ENCODE measurements at places on chromosomes 2 and 18.

DNA sequence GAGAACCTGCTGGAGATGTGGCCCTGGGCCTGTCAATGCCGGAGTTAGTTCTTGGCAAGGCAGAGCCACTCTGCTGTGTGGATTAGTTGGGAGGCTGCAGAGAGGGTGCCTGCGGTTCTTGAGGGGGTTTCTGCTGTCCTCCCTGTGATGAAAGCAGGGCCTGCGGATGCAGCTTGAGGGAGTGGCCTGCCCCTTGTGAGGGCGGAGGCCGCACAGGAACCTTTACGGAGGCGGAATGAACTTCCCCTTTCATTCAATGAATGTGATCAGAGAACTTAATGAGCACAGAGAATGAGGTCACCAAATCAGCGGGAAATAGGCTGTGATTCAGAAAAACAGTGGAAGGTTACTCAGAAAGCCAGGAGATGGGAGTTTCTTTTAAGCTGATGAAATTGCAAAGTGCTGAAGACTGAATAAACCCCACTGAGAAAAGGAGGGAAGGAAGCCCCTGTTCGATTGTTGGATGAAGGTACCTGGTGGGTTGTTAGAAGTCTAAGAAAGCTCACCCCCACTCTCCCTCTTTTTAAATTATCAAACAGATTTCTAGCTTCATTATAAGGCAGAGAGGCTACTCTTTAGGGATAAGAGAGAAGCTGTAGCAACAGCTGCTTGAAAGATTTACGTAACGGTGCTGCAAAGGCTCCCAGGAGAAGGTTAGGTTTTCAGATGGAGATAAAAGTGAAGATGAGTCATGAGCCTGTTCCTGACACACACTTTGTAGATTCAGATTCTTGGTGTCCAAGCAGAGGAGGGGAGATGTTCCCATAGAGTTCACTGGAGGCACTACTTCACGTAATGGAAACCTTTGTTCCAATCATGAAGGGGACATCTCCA, 47.4 kb downstream of the VWA3B start:
- peak; percentile 51 for DNase-seq

DNA sequence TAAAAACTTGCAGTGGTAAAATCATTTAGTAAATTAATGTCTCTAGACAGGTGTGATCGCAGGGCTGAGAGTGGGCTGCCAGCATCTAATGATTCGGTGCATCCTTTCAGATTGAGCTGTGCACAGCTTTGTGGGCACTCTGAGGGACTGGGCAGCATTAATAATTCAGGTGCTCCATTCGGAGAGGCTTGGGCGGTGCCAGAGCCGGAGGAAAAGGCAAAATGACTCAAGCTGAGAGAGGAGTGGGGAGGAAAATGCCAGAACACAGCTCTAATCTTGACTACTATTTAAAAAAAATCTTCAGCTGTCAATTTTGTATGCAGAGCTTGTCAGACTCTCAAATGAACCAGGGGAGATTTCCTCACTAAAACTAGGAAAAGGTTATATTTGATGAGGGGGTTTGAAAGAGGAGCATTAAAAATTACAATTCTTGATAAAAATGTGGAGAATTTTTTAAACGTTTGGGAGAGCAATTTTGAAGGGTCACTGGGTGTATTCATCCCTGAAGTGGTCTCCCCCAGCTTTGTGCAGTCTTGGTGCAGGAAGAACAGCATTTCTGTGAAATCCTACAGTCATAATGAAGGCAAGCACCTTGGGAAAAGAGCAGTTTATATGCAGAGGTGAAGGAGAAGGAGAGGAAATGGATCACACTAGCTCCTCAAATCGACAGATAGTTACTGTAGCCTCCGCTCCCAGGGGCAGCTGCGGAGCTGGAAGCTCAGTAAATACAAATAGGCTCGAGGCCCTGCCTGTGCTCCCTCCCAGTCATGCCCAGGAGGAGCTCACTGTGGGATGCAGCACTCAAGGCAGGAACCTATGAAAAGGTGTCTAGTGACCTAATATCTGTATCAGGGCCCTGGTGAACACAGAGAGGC, 535.4 kb upstream of the RAB6C start:
- no peak for DNase-seq

DNA sequence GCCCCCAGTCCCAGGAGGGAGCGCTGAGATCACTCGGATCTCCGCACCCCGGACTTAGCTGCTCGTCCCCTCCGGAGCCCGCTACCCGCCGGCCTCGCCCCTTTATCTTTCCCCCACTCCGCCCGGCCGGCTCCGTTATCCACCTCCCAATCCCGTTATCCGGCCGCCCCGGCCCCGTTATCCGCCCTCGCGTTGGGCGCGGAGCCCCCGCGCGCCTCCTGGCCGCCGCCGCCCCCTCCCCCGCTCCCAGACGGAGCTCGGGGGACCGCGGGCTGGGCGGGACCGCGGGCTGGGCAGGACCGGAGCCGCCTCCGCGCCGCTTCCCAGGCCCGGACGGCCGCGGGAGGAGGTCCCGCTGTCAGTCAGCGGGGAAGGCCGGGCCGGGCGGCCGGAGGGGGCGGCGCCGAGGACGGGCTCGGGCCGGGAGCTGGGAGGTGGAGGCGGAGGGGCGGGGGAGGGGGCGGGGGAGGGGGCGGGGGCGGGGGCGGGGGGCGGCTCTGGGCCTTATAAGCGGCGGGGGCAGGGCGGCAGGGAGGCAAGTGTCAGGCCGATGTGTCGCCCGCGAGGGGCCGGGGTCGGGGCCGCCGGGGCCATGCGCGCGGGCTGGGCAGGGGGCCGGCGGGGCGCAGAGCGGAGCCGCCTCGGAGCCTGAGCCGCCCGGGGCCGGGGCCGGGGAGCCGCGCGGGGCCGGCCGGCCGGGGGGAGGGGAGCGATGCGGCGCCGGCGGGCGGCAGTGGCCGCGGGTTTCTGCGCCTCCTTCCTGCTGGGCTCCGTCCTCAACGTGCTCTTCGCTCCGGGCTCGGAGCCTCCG, at the start of gene PKDCC:
Gene PKDCC (plus strand): TSS at position 534 of the 811 bp plus-strand sequence. CDS start 179 bp downstream, at position 713.
- DNase-seq, result peak; percentile 86

GRCh38 chr2:135756692-135757091, 15.0 kb downstream of the UBXN4 start:
- no peak for DNase-seq

- DNase-seq, result no peak
Observed at GRCh38 chr2:195570329-195570728, 86.7 kb upstream of the SLC39A10 start.

DNA sequence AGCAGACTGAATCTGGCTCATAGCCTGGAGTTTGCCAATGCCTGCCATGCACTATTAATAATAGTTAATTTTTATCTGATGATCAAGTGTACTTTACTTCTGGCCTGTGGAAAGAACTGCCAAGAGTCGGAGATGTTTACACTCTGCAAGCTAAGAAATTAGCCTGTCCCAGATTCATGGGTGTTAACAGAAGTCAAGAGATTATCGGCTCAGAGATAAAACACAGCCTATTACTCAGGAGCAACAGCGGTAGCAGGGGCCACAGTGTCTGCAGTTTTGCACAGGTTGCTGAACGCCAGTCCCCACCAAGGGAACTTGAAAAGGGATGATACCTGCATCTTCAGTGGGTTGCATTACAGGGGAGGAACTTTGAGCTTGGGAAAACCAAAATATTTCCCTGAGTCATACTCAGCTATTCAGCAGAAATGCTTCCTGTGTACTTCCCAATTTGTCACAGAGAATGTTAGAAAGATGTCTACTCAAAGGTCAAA, 4.3 kb upstream of the ADI1 start:
- peak; percentile 43 for DNase-seq

DNA sequence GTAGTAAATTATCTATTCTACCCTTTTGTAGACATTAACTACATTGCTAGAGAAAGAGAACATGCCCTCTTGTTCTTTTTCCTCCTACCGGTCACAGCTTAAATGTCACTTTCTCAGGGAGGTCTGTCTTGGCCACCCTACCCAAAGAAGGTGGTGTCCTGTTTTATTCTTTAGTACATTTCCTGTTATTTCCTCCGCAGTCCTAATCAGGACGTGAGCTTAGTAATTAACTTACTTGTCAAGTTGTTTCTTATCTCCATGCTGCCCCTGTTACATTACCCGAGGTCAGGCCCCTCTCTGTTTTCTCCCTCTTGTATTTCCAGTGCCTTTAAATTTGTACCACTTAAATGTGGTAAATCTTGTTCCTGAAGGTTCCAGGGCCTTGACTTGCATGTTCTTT, 73.7 kb upstream of the RMDN2 start:
- no peak for DNase-seq

- no peak for DNase-seq
Observed at GRCh38 chr2:881204-881918, 69.3 kb upstream of the SNTG2 start.

DNA sequence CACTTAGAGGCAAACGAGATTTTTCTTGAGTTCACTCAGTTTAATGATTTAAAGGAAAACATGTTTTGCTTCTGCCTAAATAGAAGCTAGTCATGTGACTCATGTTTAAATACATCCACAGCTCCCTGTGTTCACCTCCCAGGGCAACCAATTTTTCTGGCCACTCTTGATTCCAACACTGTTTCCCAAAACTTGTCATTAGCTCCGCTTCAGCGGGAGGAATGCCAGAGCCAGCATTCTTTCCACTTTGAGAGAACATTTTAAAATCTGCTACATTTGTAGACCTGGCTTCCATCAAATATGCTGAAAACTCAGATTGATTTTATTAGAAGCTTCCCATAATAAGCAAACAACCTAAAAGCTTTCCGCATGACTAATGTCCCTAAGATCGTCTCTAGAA, 2.8 kb upstream of the CYS1 start:
- no peak for DNase-seq

- DNase-seq, result peak; percentile 67
Observed at GRCh38 chr2:204604061-204604460, 58.8 kb downstream of the PARD3B start.

Data from fibroblast of lung (primary cell).